ENCODE measurements at places on chromosomes 12 and 14. TPM values are rescaled to one million over a fixed set of nuclear protein-coding genes. Genes with fewer than 3 reads are reported as not detected.

DNA sequence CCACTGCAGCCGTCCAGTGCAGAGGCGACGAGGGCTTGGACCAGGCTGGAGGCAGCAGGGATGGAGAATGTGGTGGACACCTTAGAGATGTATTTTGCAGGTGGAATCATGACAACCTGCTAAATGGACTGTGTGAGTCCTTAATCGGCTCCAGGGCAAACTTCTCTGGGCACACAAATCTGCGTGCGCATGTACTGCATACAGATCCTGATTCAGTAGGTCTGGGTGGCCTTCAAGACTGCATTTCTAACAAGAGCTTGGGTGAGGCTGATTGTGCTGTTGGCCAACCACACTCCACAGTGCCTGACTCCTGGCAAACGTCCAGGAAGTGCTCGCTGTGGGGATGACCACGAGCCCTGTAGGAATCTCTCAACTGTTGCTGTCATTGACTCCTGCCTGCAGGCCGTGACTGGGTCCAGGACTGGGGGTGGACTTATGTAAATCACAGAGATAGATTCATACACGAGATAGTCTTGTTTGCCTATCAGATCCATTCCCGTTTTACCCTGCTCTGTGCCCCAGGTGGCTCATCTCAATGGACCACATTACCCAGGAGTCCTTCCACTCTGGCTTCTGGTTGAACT is 27.2 kb downstream of the JDP2 start:
- peak; percentile 55 for DNase-seq

DNA sequence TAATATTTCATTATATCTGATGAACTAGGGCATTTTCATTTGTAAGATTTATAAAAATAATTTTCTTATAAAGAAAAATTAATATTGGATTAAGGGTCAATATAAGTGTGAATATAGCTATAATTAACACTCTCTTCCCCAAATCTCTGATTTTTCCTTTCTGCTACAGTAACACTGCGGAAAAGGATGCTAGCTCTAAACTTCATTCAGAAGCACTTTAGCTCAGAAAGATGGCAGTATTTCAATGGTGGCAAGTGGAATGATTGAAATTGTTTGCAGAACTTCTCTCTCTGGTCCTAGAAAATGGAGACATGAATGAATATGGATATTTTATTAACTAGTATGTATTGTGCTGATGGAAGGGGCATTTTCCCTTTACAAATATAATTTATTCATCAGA is 8.4 kb downstream of the NPAS3 start:
- no peak for DNase-seq

- no peak for DNase-seq
These were observed 597.8 kb downstream of the ETNK1 start for GRCh38 chr12:23222801-23223200.

- DNase-seq, result no peak
These were observed 10.0 kb upstream of the TNFAIP2 start for GRCh38 chr14:103113303-103113702.

DNA sequence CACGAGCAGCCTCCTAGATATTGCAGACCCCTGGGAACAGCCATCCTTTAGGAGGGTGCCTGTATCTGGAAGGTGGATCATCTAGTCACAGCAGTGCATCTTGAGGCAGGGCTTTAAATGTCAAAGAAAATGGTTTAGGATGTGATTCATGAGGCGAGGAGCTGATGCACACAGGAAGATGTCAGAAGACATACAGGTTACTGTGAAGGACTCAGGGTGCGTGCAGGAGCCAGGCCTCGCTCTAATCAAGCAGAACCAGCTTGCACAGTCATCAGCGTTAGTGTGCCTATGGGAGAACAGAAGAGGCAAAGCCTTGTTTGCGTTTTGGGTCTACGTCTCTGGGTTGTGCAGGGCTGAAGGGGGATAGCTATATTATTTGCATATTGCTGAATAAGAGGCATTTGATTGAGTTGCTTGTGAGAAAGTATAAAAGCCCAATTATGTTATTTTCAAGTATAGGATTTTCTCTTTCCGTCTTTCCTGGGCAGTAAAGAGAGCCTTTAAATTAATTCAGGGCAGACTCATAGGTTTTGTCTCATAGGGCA is 77.3 kb upstream of the RPH3A start:
- DNase-seq, result no peak

Gene FAM234B
- 7.1 TPM for polyA plus RNA-seq

GRCh38 chr14:57725399-57726077 is 140.4 kb downstream of the SLC35F4 start:
- DNase-seq, result peak; percentile 77

GRCh38 chr14:50906326-50907065 is 34.6 kb downstream of the ABHD12B start:
- DNase-seq, result no peak

DNA sequence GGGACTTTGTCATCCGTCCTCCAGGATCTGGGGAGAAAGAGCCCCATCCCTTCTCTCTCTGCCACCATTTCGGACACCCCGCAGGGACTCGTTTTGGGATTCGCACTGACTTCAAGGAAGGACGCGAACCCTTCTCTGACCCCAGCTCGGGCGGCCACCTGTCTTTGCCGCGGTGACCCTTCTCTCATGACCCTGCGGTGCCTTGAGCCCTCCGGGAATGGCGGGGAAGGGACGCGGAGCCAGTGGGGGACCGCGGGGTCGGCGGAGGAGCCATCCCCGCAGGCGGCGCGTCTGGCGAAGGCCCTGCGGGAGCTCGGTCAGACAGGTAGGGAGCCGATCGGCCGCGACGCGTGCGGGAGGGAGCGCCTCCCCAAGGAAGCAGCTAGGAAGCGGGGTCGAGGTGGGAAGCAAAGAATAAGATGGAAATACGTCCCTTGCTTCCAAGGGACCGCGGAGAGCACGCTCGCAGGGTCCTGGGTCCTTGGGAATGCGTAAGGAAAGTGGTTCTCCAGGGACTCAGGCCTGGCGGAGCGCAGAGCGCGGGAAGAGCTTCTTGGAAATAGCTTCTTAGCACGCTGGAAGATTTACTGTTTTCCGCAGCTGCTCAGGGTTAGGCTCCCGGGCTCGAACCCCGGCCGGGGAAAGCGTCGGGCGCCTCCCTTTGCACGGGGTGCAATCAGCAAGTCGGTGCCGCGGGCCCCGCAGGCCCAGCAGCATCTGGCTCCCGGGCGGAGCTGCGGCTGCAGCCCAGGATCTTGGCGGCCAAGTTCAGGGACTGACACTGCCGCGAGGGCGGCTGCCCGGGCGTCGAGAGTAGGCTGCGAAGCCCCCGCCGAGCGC is 457 bp downstream of the SOCS2 start:
- peak; percentile 56 for DNase-seq

- DNase-seq, result no peak
These were observed 15.4 kb downstream of the TRAFD1 start for GRCh38 chr12:112140728-112141127.

Gene IQSEC3
- polyA plus RNA-seq, result 0.14 TPM

DNA sequence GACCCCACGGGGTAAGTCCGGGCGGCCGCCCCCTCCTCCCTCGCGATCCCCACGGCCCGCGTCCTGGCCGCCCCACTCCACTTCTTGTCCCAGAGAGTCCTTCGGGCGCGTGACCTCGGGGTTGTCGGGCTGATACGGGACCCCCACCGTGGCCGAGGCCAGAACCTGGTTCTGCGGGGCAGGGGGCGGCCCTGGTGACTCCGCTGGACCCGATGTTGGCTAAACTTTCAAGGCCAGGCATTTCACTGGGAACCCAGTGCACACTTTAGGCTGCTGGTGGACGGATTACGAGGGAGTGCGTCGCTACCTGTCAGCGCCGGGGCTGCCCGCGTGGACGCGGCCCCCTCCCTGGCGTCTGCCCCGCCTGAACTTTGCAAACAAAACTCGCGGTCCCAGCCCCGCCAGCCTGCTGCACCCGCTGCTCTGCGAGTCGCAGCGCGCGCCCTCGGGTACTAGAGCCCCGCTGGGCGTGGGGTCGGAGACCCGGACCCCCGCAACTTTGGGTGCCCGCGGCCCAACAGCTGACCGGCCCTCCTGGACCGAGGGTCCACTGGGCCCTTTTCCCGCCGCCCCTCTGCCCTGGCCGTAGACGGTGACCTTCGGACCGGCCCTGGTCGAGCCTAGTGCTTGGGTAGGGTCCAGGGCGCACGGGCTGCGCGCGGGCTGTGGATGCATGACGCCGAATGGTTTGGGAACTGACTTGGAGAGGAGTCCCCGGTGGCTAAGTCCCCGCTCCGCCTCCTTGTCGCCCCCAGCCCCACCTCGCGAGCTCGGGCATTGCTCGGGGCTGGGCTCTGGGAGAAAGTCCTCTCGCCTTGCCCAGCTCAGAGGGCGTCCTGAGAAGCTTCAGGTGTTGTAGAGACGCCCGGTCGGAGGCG is 624 bp downstream of the RIN3 start:
- DNase-seq, result peak; percentile 52

- DNase-seq, result no peak
These were observed 20.6 kb downstream of the P2RX4 start for GRCh38 chr12:121230538-121230907.

DNA sequence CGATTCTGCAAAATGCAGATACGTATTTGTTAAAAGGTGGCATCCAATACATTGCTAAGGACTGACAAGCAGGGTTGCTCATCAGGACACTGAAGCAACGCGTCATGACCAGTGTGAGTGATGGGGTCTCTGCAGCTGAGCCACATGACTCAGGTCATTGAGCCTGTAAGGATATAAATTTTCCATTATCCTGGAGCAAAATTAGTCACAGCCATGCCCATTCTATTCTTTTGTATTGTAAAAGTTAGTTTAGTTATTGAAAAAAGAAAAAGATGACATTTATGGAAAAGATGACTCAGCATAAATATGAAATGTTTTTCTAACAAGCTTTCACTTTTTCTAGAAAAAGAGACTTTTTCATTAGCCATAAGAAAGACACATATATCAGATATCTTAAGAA is 268.0 kb upstream of the TMEM132C start:
- DNase-seq, result peak; percentile 74

GRCh38 chr12:124317400-124317799 is 22.5 kb downstream of the RFLNA start:
- no peak for DNase-seq

Gene TRHDE
- 17.6 TPM for polyA plus RNA-seq

DNA sequence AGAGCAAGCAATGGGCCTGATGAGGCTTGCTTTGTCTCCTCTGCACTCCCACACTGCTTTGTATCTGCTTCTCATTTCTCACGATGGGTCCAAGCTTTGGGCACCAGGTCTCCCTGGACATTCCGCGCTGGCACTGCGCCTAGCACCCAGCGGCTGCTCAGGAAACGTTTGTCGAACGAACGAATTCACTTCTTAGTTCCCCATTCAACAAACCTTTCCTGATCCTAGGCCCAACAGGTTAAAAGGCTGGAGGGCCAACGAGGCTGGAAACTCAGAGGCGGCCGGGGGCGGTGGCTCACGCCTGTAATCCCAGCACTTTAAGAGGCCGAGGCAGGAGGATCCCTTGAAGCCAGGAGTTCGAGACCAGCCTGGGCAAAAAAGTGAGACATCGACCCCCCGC is 1.0 kb upstream of the GLRX5 start:
- DNase-seq, result no peak

DNA sequence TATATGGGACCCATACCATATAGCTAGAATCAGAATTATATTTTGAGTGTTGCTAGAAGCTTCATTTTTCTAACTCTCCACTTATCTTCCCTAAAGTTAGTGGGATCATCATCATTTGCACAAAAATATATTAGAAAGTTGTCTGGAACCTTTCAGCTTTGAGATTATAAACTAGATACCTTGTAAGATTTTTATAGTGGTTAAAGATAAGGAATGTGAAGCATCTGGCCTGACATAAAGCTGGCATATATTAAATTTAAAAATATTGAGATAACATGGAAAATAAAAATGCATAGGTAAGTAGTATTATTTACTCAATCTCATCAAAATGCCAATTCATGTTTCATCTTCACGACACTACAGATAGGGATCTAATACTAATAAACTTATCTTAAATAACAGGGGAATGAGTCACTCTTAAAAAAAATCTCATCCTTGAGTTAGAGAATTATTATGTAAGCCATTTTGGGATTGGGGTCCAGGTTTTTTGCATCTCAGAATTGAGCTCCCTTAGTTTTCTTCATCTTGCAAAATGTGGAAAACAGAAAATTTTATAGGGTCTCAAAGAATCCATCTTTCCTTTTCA is 318.5 kb downstream of the KCNC2 start:
- no peak for DNase-seq

DNA sequence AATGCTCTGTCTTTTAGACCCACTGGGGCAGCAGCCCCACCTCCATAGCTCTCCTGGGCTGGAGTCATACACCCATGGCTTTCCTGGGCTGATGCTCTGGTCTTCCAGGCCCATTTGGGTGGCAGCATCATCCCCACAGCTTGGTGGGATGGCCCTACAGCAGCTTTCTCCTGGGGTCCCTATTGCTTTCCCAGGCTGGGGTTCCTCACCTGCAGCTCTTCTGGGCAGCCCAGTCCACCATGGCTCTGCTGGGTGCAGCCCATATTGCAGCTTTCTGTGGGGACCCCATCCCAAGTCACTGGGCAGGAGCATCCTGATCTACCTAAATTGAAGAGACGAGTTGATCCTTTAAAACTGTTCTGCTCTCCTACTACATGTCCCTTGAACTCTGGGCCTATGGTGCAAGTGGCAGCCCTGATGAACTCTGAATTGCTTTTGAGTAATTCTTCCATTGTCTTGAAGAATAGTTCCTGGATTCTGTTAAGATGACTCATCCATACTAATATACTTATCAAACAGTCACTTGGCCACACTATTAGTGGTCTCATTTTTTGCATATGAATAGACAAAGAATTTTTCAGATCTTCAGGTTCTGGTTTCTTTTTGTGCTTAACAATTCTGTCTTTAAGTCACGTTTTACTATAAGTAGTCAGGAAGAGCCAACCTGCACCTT is 390.1 kb downstream of the DPF3 start:
- DNase-seq, result no peak

- DNase-seq, result no peak
These were observed 123.8 kb downstream of the GCH1 start for GRCh38 chr14:54778618-54779345.

DNA sequence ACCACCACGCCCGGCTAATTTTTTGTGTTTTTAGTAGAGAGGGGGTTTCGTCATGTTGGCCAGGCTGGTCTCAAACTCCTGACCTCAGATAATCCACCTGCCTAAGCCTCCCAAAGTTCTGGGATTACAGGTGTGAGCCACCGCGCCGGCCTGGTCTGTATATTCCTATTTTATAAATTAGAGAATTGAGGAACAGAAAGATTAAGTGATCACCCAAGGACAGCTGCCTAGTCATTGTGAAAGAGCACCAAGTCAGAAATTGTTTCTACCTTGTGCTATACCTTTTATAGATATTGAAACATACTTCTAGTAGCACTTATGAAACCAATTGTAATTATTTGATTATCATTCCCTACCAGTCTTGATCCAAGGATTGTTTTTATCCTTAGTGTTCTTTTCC is 1.9 kb downstream of the KNTC1 start:
- no peak for DNase-seq

DNA sequence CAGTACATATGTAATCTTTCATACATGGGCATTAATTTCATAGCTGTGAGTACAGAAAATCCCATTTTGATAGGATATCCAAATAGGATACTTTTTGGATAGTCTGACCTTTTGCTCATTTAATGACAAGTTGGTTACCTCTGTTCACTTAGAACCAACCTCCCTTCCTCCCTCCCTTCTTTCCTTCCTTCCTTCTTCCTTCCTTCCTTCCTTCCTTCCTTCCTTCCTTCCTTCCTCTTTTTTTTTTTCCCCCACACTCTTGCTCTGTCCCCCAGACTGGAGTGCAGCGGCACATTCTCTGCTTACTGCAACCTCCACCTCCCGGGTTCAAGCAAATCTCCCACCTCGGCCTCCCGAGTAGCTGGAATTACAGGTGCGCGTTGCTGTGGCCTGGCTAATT is 162.9 kb downstream of the FUT8 start:
- no peak for DNase-seq

Gene FOXG1
- 0.01 TPM for polyA plus RNA-seq

Data from fibroblast of lung (primary cell).